ENCODE measurements at places on chromosomes 3 and 15.

DNA sequence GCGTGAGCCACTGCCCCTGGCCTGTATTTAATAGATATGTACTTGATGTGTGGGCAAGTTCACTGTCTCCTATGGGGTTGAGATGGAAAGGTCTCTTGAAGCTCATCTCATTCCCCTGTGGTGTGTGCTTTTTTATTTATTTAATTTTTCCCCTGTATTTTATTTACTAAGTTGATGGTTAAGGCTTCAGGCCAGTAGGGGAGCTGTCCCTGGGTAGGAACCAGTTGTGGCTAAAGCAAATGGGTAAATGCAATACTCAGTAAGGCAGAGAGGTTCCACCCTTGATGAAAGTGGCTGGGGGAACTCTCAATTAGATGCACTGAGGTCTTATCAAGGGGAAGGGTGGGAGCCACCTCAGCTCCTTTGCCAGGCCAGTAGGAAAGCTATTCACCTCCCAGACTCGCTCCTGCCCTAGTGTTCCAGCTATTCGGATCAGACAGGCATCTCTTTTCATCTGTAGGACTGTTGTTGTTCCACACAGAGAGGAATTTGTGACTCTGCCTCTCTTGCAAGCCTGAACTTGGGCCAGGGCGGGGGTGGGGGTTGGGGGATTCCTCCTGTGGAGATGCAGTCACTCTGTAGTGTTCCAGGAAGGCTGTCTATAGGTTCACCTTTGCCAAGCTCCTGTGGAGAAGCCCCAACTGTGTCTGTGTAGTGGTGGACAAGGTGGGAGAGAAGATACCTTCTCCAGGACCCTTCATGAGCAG is 26.1 kb downstream of the PCCB start:
- no peak for DNase-seq

DNA sequence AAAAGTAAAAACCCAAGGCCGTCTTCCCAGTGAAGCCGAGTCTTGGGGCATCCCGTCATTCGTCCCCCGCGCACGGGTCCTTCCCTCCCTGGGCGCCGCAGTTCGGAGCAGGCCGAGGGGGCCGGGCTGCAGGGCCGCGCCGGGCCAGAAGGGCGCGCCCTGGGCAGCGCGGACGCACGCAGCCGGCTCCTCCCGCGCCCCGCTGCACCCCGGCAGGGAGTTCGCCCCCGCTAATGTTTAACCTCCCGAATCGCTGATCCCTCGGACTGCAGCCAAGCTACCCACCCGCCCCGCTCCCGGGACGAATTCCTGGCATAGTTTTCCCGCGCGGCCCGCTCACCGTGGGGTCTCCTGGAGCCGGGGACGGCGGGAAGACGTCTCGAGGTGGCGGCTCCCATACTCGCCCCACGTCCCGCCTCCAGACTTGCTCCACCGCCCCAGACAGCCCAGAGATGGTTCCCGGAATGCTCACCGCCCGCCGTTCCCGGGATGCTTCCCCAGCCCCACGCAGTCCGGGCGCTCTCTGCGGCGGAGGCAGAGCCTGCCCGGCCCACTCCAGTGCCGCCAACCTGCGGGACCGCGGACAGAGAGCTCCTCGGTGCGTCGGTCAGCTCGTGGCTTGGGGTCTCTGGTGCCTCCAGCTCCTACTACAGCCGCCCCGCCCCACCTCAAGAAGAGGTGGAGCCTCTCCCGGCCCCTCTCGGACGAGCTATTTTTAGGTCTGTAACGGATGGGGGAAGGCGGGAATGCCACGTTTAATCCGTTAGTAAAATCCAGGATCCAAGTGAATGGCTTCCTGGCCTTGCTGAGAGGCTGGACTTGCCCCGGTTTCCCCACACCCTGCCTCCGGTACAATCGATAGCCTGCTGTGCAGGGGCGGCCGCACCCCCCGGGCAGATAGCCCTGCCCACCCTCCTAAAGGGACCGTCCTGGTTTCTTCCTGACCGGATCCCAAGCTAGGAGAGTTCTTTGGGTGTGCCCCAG is at the start of gene DZIP1L:
Gene DZIP1L, minus strand, starts transcription at position 621 of the 984 bp plus-strand sequence. CDS start 11,637 bp downstream, outside the sequence.
- peak; percentile 66 for DNase-seq

GRCh38 chr3:188220097-188220788 is 66.3 kb downstream of the LPP start:
- no peak for DNase-seq

GRCh38 chr3:48271763-48272498 is 31.0 kb downstream of the ZNF589 start:
- no peak for DNase-seq

DNA sequence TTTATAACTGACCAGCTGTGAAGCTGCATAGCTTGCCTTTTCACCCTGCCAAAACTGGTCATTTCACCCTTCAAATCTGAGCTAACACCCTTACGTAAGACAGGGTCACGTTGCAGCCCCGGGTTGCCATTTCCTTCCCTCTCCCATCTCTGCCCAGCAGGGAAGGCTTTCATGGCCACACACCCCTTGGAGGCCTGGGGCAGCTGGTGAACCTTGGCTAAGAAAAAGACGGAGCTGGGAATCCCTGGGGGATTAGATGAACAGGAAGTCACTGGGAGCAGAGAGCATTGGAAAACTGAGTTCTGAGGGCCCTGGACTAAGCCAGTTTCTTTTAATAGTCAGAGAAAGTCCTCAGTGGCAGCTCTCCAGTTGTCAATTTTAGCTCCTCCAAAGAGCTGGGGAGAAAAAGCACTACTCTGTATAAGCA is 67.8 kb downstream of the TTC23 start:
- DNase-seq: no peak

DNA sequence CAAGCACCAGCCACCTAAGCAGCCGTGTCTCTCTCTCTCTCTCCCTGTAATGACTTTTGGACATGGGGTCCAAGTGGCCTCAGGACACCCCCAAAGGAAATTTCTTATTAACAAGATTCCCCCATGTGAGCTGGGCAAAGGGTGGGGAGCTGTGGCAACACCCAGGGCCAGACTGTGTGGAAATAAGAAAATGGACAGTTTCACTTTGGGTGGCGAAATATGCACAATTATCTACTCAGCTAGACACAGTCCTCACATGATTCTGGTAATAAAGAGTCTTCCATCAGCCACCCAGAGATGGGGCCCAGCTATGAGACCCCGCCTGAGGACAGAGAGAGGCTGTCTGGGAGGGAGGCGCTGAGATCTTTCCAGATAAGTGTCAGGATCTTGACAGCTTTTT is 96.8 kb upstream of the TPM1 start:
- no peak for DNase-seq

- DNase-seq: no peak
Measured at GRCh38 chr3:129557548-129557894, 14.5 kb downstream of the H1-8 start.

- peak; percentile 58 for DNase-seq
Measured at GRCh38 chr3:16048435-16049318, 125.8 kb upstream of the GALNT15 start.

DNA sequence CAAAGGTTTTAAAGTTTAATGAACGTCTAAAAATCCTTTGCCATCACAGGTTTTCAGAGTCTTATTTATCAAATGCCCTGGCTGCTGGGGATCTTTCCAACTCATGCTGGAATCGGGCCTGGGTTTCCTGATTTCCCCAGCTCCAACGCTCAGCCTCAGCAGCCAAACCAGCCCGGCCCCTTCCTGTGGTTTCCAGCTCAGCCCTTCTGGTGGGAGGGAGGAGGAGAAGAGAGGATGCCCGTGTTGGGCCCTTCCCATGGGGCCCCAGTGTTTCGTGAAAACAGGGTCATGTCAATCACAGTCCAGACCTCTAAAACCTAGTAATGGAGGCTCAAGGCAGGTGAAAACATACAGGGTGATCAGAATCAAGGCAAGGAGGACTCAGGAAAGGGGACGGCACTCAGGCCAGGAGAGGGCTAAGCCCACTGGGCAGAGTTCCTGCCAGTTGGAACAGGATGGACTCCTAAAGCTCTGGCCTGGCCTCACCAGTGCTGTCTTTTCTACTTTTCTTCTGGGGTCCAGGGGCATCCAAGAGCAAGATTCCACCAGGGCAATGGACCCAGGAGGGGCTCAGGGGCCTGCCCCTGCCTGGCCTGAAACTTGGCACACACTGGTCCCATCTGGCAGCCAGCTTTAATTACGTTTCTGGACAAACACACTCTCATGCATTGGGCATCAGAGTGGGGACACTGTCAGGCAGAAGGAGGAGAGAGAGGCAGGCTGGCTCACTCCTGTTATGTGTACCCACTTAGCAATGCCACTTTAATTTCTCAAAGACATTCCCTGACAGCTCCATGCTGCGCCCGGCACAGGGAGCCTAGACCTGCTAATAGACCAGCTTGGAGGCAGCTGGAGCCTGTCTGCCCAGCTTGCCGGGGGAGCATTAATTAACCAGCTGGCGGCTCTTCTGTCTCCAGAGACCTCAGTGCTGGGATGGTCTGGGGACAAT is 194.6 kb downstream of the FAM43A start:
- DNase-seq: peak; percentile 94

- no peak for DNase-seq
Measured at GRCh38 chr3:190528706-190529105, 14.8 kb downstream of the IL1RAP start.

DNA sequence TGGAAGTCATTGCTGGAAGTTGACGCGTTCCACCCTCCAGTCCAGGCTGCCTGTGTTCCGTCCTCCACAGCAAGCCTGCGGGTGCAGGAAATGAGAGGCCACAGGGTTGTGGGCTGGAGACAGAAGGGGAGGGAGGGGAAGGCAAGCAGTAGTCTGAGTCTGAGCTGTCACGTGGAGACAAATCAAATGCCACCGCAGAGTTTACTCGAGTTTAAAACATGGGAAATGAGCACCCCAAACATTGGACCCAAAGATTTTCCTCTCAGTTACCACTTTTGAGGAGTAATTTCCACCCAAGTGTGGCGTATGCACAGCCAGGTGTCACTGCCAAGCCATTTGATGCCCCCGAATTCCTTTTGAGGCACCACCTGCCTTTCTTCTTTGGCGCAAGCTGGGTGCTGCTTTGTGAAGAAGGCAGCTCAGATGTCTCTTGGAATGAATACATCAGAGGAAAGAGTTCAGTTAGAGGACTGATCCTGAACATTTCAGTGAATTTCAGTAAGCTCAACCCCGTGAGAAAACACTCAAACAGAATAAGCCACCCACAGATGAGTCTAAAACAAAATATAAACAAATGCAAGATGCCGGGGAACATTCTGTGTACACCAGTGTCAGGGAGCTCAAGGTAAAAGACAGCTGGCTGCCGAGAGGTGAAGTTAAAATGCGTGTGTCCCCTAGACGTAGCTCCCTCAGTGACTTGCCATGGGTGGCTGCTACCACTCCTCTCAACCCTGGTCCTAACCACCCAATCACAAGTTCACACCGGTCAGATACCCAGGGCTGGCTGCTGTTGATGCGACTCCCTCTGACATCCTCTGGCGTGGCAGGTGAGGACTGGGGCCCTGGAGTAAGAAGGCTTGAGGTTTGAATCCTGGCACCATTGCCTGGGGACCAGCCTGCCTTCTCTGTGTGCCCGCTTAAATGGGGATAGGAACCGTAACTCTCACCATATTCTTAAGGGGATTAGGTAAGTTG is 203.8 kb downstream of the UACA start:
- no peak for DNase-seq

- no peak for DNase-seq
Measured at GRCh38 chr3:129592381-129593131, 13.9 kb downstream of the PLXND1 start.

DNA sequence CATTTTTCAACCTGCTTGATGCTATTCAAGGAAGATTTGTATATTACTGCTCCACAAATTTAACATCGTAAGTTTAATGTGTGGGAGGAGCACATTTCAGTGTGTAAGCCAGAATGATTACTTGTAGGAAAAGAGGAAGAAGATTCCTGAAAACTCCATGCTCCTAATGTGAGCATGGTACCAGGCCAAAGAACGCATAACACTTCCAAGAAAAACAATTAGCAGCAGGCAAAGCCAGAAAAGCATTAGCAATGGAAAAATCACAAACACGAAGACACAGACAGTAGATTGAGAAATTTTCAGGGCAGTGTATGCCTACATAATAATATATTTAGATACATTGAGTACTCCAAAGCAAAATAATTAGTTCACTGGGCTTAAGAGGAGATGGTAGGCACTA is 96.6 kb upstream of the CBLB start:
- DNase-seq: no peak

DNA sequence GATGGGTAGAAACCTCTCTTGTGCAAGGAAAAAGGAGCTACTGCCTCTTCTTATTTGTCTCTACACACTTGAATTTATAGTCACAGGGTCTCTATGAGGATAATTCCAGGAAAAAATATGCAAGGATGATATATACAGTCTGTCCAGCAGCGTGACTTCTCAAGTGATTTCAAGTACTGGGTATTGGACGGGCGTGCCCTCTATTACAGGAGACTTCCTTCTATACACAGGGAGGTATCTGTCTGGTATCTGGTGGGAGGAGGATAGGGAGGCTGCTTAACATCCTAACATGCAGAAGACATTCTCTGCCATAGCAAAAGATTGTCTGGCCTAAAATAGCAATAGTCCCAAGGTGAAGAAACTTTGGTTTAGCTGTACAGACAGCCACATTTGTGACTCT is 146.1 kb downstream of the TPRG1 start:
- no peak for DNase-seq

DNA sequence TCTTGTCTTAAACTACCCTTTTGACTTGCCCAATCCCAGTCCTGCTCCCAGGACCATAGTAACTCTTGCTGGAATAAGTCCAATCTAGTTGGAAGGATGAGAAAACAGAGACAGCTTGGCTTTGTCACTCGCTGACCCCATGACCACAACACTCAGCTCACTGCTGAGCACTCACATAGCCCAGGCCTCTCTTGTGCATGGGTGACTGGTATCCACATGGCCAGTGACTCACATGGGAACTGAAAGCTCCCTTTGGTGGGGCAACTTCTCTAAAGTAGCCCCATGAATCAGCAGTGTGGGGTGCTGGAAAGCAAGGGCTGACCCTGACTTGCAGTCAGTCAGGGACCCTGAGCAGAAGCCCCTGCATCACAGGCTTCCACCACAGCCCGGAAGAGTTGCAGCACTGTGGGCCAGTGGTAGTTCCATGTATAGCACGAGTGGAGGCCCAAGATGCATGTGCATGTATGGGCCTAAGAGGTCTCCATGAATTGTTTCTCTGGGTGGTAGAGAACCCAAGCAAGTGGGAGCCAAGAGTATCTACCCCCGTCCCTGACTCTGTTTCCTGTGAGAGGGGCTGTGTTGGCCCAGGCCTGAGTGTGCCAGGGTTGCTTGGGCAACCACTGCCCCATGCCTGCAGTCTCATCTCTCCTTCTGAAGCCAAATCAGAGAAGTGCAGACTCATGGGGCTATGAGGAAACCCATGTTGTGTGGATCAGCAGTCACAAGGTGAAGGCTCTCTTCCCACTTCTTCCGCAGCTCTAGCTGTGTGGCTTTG is 62.1 kb upstream of the XCR1 start:
- DNase-seq: no peak

- DNase-seq: no peak
Measured at GRCh38 chr3:123448536-123449101, at the start of gene ADCY5. Gene ADCY5 (minus strand): TSS chr3:123449090. CDS start chr3:123448545, 545 bp downstream.

- DNase-seq: no peak
Measured at GRCh38 chr3:115281697-115282675, 134.9 kb upstream of the ZBTB20 start.

DNA sequence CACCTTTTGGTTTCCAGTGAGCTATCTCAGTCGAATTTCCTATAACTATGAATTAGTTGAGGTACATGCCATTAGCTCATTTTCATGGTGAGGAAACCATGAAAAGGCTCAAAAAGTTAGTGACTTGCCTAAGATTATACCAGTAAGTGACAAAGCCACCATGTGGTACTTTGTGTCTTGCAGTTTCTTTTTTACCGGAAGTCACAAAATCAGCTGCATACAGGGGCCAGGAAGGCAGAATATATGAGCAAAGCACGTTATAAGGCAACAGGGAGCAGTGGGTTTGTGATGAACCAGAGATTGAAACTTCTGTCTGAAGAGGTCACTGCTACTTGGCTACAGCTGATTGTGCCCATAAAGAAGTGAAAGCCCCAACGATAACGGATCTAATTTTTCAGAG is 50.3 kb downstream of the CMTM8 start:
- no peak for DNase-seq

GRCh38 chr3:125143538-125143937 is 69.0 kb downstream of the SLC12A8 start:
- DNase-seq: no peak
